ENCODE measurements at places on chromosomes 6 and 20.

- DNase-seq, result no peak
Measured at GRCh38 chr6:5677219-5678000, 329.3 kb downstream of the NRN1 start.

DNA sequence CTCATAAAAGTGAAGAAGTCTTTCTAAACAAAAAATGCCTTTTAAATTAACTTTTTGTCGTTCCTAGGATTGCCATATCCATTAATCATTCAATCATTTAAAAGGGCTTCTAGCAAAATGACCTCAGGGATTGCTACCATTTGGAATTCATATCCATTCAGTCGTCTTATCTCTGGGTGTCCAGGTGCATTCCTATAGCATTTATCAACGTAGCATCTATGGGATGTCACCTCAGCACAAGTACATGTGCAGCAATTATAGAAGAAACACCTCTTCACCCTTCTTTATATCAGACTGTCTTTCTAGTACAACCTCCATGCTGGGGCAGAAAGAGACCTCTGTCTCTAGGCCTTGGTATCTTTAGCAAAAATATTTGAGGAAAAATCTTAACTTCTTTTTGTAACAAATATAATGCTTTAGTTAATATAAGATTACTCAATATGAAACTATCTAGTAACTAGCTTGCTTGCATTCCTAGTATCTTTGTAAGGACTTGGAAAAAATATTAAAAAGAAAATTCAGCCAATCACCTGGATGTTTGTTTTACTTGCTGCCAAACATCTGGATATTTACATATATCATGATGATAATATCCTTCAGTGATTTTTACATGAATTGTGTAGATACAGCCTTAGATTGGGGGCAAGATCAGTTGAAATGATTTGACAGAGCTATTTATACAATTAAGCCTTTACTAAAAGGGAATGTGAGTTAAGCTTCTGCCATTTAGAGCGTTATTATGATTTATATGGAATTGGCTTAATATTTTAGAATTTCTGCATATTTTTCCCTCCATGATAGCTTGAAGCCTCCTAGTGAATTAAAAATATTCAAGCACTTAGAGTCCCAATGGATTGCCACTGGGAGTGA, 356.8 kb downstream of the HDGFL1 start:
- DNase-seq, result no peak

DNA sequence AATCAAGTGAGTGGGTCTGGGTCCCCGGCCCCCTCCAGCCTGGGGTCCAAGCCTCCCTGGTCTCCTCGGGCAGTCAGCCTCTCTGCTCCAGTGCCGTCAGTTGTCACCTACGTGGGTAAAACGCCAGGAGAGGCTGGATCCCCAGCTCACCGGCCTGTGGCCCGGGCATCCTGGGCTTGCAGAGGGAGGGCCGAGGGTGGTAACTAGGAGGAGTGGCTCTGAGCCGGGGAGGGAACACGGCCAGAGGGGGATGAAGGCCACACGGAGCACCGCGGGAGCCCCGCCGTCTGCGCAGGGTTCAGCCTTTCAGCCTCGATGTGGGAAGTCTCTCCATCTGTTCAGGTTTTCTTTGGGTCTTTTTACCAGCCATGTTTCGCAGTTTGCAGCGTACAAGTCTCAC, 29.5 kb upstream of the BHLHE23 start:
- no peak for DNase-seq

DNA sequence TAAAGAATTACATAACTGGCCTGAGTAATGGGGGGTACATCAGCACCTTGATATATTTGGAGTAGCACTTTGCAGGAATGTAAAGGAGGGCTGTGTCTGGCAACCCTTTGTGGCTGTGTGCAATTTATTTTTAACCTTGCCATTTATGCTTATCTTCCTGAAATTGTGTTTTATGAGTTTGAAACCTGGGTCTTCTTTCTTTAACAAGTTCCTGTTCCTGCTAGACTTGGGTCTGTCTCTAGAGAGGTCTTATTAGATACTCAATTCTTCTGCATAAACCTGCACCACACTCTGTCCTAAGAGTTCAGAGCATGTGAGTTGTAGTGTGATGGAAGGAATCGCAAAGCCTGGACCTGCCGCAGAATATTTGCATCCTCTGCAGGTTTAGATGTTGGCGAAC, 181.0 kb downstream of the JARID2 start:
- DNase-seq, result no peak

GRCh38 chr20:26169506-26169905, 472.9 kb upstream of the ZNF337 start:
- DNase-seq, result no peak

DNA sequence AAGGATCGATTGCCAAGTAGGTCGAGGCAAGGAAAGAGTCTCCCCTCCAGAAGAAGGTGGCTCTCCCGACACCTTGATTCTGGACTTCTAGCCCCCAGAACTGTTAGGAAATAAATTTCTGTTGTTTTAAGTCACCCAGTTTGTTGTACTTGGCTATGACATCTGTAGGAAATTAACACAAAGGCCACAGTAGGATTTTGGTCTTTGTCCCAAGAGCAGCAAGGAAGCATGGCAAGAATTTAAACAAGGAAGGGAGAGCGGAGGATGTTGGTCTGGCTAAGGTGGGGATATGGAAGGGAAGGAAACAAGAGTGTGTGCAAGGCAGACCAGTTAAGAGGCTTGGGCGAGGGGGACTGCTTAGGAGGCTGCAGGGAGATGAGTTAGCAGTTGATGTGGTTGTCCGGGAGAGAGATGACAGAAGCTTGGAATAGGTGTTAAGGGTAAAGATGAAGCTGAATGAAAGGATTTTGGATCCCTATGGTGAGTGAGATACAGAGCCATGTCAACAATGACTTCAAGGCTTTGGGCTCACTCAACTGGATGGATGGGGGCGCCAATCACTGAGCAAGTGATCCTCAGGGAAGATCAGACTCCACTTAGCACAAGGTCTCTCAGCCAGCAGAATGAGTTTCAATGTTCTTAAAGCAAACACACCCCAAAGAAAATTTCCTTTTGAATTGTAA, 140.5 kb upstream of the ZNF217 start:
- no peak for DNase-seq

GRCh38 chr20:37764333-37764935, 70.6 kb downstream of the CTNNBL1 start:
- no peak for DNase-seq

DNA sequence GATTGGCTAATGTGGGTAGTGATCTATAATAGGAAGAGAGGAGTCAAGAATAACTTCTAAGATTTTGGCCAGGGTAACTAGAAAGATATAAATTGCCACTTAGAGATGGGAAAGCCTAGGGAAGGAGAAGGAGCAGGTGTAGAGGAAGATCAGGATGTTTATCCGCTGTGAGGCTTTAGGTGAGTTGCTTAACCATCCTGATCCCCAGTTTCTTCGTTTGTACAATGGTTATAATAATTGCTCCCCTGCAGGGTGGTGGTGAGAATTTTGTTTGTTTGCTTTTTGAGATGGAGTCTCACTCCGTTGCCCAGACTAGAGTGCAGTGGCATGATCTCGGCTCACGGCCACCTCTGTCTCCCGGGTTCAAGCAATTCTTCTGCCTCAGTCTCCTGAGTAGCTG, 2.4 kb upstream of the MYMX start:
- no peak for DNase-seq

GRCh38 chr20:44692932-44693480, 22.2 kb upstream of the CCN5 start:
- no peak for DNase-seq

DNA sequence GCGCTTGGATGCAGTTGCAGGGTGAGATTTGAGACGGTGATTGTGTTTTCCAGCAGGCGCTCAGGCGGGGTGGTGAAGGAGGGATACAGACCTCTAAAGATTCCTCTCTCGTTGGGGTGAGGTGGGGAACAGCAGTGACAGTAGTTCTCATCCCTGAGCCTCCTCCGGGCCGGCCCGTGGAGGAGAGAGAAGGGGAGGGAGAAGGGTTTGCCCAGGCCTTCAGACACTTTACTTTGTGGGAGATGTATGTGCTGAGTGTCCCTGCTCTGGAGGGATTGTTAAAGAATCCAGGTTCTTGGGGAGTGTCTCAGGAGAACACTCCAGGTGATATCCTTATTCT, 41.0 kb downstream of the PSMB9 start:
- DNase-seq, result no peak

GRCh38 chr6:50305660-50306059, 255.9 kb upstream of the DEFB112 start:
- no peak for DNase-seq

GRCh38 chr6:13733178-13733887, 21.7 kb upstream of the RANBP9 start:
- no peak for DNase-seq

DNA sequence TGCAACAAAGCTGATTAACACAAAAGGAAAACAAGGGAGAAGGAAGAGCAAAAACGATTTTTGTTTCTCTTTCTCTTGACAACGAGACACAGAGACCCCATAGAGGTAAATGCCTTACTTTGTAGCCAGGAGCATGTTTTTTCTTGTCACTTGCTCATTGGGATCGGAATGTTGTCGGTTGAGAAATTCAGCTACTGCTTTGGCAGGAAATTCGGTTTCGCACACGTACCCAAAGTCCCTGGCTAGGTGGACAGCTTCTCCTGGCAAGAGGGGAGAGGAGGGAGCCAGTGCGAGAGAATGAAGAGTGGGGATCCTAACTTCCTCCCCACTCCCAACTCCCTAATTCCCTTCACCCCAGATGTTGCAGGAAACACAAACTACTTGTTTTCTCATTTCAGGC, 14.5 kb downstream of the TFAP2A start:
- no peak for DNase-seq

GRCh38 chr20:21183722-21184121, 57.8 kb downstream of the KIZ start:
- no peak for DNase-seq

- no peak for DNase-seq
Measured at GRCh38 chr6:156851454-156851921, 74.3 kb downstream of the ARID1B start.

- peak; percentile 61 for DNase-seq
Measured at GRCh38 chr20:43949741-43950618, 35.3 kb downstream of the TOX2 start.

- DNase-seq, result no peak
Measured at GRCh38 chr6:1075880-1076279, 236.0 kb upstream of the FOXQ1 start.

DNA sequence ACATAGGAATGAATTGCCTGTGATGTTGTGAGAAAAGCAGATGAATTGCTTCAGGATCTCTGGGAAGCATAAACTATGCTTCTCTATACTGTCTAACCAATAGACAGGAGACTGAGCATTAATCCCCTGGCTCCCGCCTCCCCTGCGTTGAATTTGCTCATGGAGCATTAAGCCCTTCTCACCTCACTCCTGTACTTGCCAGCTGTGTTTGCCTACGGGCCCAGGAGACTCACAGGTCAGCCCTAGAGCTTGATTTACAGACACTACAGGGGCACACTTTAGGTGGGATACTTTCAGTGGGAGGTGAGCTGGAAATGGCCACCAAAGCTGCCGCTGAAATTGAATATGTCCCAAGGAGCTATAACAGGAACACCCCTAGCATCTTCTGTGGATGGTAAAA, 418.7 kb downstream of the CBLN4 start:
- no peak for DNase-seq

DNA sequence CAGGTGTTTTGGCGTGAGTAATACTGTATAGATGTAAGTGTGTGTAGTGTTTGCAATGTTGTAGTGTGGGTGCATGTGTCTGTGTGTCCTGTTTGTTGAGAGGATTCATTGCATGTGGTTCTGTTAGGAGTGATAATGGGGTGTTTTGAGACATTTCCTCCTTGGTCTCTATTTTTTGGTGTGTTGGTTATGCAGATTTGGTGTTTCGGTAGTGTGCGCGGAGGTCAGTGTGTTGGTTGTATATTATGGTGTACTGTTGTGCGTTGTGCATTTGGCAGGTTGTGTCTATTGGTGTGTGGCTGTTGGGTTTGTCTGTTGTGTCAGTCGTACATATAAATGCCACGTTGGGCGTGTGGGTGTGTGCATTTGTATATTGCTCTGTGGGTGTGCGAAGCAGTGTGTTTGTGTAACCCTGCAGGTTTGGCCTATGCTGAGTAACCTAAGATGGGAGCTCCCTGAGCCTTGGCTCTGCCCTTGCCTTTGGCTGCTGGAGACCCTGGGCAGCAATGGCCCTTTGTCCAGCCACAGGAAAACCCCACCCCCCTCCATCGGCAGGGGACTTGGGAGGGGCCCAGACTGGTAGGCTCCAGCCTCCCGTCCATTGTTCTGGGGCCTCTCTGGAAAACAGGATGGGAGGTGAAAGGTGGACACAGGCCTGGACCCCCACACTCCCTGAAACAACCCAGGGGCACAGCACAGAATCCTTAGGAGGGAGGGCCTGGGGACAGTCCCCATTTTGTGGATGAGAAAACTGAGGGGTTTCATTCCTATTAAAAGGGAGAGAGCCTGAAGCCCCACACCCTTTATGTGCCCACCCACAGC, 10.3 kb upstream of the ID1 start:
- no peak for DNase-seq

GRCh38 chr6:108117427-108118358, 43.2 kb upstream of the OSTM1 start:
- DNase-seq, result peak; percentile 19

GRCh38 chr20:64063389-64064144, 569 bp downstream of the TCEA2 start:
- no peak for DNase-seq

DNA sequence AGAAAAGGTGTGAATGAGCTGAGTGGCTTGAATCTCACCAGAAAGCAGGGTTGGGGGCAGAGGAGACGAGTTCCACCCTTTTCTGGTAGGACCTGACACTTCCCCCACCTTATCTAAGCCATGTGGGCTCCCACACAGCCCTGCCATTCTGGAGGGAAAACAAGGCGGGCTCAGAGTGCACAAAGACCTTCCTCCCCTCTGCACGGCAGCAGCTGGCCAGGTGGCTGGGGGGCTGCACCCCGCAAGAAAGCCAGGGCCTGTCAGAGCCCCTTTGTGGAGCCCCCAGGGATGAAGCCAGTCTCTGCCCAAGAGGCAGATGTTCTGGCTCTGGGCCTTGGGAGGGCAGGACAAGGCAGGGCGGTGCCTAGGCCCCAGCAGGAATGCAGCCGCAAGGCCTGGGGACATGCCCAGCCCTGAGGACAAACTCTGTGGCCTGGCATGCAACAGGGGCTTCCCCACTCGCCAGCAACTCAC, 48.4 kb upstream of the DSN1 start:
- DNase-seq, result no peak

DNA sequence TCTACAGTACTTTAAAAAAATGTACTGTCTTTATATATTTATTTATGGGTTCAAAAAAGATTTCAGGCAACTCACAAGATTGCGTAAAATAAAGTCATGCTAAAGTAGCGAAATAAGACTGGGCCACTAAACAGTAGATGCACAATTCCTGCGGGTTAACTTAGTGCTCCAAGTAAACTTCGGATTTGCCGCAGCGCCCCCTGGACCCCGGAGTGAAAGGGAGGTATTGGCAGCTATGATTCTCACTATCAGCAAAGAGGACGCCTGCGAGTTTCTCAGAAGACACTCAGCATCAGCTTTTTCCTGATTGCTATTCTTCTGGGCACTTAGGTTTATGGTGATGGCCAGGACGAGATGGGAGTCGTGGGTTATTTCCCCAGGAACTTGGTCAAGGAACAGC, 1.4 kb downstream of the OTOR start:
- no peak for DNase-seq

GRCh38 chr6:17845598-17845997, 138.9 kb upstream of the NUP153 start:
- DNase-seq, result no peak

- no peak for DNase-seq
Measured at GRCh38 chr6:50995036-50995435, 176.4 kb downstream of the TFAP2B start.
